ENCODE measurements at places on chromosomes 13 and 19. TPM values are rescaled to one million over a fixed set of nuclear protein-coding genes. Genes with fewer than 3 reads are reported as not detected.

- H3K27me3 ChIP-seq = peaks cover 8% of the 10 kb centered on the region
- no peaks in the 10 kb centered on the region for H3K36me3 ChIP-seq
- H3K4me3 ChIP-seq = peak overlapping the region; percentile 74
These were observed 177.5 kb downstream of the DCLK1 start for GRCh38 chr13:35953537-35954206.

- peaks cover 9% of the 10 kb centered on the region for H3K36me3 ChIP-seq
- H3K27me3 ChIP-seq = peaks cover 4% of the 10 kb centered on the region
- no peak overlapping the region for H3K27ac ChIP-seq
These were observed 484.6 kb downstream of the TSHZ3 start for GRCh38 chr19:30864391-30865215.

DNA sequence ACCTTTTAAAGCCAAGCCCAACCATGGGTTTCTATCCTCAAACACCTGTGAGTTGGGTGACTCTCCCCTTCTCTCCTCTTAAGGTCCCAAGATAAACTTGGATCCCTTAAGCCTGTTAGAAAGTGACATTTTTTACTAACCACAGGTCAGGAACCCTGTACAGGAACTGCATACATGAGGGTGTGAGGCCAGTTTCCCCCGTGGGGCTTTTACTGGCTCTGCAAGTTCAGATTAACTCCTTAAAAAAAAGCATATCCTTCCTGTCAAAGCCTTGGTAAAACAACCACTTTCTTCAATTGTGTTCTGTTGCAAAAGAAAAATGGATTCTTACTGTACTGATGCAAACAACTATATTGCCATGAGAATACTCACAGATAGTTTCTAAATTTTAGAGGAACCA, 2638.7 kb upstream of the PCDH20 start:
- no peaks in the 10 kb centered on the region for H3K4me1 ChIP-seq
- H3K27ac ChIP-seq = no peak overlapping the region
- no peaks in the 10 kb centered on the region for H3K27me3 ChIP-seq
- DNase-seq = no peak
- H3K4me3 ChIP-seq = no peak overlapping the region

DNA sequence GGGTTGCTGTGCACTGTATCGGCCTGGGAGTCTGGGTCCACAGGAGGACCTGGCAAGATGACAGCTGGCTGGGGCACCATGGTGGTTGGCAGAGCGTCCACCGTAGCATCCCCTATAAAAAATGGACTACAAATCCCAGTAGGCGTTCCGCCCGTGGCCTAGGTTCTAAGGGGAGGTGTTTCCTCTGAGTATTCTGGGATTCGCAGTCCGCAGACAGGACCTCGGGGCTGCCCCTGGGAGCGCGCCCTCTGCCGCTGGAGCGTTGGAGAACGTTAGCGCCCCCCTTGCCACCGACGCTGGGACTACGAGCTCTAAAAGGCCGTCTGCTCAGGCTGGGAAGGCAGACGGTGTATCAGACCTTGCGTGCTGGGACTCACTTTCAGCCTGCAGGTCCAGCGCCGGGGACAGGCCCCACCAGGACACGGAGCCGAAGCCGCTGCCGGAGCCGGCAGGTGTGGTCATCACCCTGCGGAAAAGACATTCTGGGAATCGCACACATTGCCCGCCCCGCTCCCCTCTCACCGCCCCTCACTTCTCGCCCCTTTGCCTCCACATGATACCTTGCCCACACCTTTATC, 372 bp downstream of the DNAAF3 start:
- no peaks in the 10 kb centered on the region for H3K36me3 ChIP-seq
- peaks cover 13% of the 10 kb centered on the region for H3K4me1 ChIP-seq
- peak; percentile 68 for DNase-seq
- peak overlapping the region; percentile 59 for H3K27ac ChIP-seq
- H3K27me3 ChIP-seq = peaks cover 9% of the 10 kb centered on the region

DNA sequence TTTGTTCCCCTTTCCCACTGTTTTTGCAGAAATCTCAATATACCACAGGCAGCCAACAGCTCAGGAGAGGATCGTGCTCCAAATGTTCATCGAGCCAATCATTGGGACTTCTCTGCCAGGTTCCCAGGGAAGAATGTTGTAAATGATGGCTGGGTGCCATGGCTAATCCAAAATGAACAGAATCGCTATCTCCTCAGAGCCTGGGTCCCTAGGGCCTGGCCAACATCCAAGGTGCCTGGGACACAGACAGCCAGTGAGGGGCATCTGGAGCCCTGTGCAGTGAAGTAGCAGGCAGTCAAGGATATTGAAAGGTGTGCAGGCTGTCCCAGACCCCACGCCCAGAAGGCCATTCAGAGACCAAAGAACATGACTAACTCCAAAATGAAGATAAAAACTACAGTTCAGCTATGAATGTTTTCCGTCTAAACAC, 37.8 kb downstream of the BRD4 start:
- H3K4me3 ChIP-seq = no peak overlapping the region
- H3K4me1 ChIP-seq = peaks cover 89% of the 10 kb centered on the region
- peaks cover 11% of the 10 kb centered on the region for H3K36me3 ChIP-seq

- H3K4me3 ChIP-seq = no peak overlapping the region
- no peak for DNase-seq
- H3K4me1 ChIP-seq = no peaks in the 10 kb centered on the region
These were observed 81.5 kb downstream of the ATP11A start for GRCh38 chr13:112771139-112771876.

GRCh38 chr13:114076329-114077090, 55.9 kb downstream of the RASA3 start:
- H3K4me3 ChIP-seq = no peak overlapping the region
- DNase-seq = no peak
- peaks cover 5% of the 10 kb centered on the region for H3K27me3 ChIP-seq
- peak overlapping the region; percentile 50 for H3K27ac ChIP-seq
- peaks cover 41% of the 10 kb centered on the region for H3K36me3 ChIP-seq

DNA sequence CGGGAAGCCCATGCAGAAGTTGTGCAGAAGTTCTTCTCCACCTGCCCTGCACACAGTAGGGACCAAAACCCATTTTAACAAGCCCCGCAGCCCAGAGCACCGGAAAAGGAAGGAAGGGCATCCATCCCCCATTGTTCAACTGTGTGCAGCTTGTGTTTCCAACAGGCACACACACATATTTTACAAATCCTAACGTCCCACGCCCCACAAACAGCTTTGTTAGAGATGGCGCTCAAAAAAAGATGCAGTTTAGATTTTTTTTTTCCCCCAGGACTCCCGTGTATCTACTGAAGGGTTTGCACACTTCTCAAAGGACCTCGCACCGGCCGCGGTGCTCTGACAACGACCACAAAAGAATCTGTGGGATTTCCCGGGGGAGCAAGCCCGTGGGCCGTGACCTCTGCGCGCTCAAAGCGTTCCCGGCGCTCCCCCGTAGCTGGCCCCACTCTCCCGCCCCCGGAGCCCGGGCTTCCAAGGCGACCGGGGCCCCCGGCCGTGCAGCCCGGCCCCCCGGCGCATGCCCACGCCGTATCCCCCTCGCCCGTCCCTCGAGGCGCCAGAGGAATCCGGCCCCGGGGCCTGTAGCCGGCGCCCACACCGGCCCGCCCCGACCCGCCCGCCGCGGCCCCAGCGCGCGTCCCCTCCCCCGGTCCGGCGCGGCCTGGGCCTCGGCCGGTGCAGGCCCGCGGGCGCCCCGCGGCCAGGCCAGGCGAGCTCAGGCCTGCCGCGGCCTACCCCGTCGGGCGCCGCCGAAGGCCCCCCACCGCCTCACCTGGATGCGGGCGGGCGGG, 523 bp downstream of the ELAVL1 start:
- peaks cover 1% of the 10 kb centered on the region for H3K27me3 ChIP-seq
- peaks cover 9% of the 10 kb centered on the region for H3K36me3 ChIP-seq
- peak; percentile 8 for DNase-seq

GRCh38 chr13:84479656-84480055, 597.4 kb upstream of the SLITRK1 start:
- H3K27ac ChIP-seq = peak overlapping the region; percentile 40
- H3K27me3 ChIP-seq = no peaks in the 10 kb centered on the region
- H3K4me1 ChIP-seq = peaks cover 32% of the 10 kb centered on the region
- no peak overlapping the region for H3K4me3 ChIP-seq

GRCh38 chr13:30868799-30869470, 37.1 kb upstream of the MEDAG start:
- H3K4me1 ChIP-seq = peaks cover 93% of the 10 kb centered on the region
- H3K27me3 ChIP-seq = no peaks in the 10 kb centered on the region
- peak overlapping the region; percentile 100 for H3K27ac ChIP-seq
- H3K4me3 ChIP-seq = peak overlapping the region; percentile 78
- H3K36me3 ChIP-seq = peaks cover 5% of the 10 kb centered on the region

DNA sequence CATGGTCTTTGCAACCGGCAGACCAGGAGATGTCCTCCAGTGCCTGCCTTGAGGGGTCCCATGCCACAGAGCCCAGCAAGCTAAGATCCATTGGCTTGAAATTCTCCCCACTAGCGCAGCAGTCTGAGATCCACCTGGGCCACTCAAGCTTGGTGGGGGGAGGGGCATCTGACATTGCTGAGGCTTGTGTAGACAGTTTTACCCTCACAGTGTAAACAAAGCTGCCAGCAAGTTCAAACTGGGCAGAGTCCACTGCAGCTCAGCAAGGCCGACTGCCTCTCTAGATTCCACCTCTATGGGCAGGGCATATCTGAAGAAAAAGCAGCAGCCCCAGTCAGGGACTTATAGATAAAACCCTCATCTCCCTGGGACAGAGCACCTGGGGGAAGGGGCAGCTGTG, 32.0 kb upstream of the ITM2B start:
- no peaks in the 10 kb centered on the region for H3K4me1 ChIP-seq
- H3K36me3 ChIP-seq = no peaks in the 10 kb centered on the region
- no peak overlapping the region for H3K27ac ChIP-seq
- DNase-seq = no peak
- peaks cover 19% of the 10 kb centered on the region for H3K27me3 ChIP-seq

DNA sequence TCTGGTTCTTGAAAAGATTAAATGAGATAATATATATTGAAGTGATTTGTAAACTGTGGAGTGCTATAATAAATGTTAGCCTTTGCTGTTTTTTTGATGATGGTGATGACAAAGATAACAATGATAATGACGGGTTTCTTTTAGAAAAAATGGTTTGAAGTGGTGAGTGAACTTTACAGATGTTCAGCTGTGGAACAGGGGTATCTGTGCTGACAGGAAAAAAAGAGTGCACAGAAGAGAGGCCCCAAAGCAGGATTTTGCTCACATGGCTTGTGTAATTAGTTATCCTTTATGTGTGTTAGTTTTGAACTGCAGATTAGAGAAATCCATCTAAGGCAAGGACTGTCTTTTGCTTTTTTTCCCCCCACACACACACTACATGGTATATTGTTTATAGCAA, 119.2 kb downstream of the CYSLTR2 start:
- H3K36me3 ChIP-seq = no peaks in the 10 kb centered on the region
- H3K4me1 ChIP-seq = peaks cover 46% of the 10 kb centered on the region
- no peak for DNase-seq
- peaks cover 19% of the 10 kb centered on the region for H3K27me3 ChIP-seq
- H3K4me3 ChIP-seq = no peak overlapping the region
- no peak overlapping the region for H3K27ac ChIP-seq

DNA sequence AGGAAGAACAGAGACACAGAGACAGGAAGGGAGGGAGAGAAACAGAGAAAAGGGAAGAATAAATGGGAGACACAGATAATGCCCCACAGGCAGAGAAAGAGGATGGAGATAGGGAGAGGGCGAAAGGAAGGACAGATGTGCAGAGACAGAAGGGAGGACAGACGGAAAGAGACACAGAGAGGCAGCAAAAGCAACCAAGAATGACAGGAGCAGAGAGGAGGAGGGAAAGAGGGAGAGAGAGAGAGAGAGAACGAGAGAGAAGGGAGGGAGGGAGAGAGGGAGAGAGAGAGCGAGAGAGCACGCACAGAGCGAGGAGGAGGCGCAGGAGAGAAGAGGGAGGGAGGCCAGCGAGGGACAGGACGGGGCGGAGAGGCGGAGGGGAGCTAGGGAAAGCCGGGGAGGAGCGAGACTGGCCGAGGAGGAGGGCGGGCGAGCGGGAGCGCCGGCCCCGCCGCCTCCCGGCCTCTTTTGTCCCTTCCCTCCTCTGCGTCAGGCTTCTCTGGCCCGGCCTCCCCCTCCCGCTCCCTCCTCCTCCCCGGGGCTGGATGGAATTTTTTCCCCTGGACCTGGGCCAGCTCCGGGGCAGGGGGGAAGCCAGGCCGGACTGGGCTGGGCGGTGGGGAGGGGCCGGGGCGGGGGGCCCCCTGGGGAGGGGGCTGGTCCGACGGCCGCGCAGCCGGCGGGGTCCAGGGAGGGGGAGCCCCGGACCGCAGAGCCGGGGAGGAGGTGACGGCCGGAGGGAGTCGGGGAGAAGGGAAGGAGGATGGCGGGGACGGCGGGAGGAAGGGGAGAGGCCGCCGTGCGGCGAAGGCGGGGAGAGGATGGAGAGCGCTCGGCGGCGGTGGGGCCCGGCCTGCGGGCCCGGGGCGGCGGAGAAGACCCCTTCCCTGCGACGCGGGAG, 4.2 kb upstream of the SPACA6 start:
- peaks cover 5% of the 10 kb centered on the region for H3K27me3 ChIP-seq
- peaks cover 10% of the 10 kb centered on the region for H3K36me3 ChIP-seq
- H3K4me3 ChIP-seq = peak overlapping the region; percentile 96

DNA sequence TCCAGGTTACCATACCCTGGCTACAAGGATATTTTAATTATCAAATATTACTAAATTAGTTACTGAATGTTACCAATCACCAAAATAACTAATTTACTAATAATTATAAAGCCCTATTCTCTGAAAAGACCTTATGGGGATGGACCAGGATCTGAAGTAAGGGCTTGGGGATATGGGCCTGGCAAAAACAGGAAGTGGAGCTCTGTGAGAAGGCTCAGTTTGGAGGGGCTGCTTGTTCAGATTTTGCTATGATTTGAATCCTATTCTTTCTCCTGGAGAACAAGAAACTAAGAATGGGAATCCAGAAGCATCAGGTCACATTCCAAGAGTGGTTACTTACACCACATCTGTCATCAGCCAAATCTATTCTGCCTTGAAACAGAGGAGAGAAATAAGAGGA, 148.1 kb downstream of the DNAJC15 start:
- H3K4me1 ChIP-seq = no peaks in the 10 kb centered on the region
- H3K27ac ChIP-seq = no peak overlapping the region
- H3K4me3 ChIP-seq = no peak overlapping the region
- no peaks in the 10 kb centered on the region for H3K36me3 ChIP-seq

GRCh38 chr19:18208098-18208951, 4.5 kb upstream of the RAB3A start:
- peak overlapping the region; percentile 68 for H3K4me3 ChIP-seq
- H3K36me3 ChIP-seq = no peaks in the 10 kb centered on the region
- peak; percentile 74 for DNase-seq
- H3K27ac ChIP-seq = peak overlapping the region; percentile 67

GRCh38 chr19:9916719-9917118, 19.6 kb downstream of the OLFM2 start:
- no peak overlapping the region for H3K4me3 ChIP-seq
- DNase-seq = no peak
- H3K27ac ChIP-seq = no peak overlapping the region
- peaks cover 18% of the 10 kb centered on the region for H3K4me1 ChIP-seq
- peaks cover 17% of the 10 kb centered on the region for H3K27me3 ChIP-seq
- no peaks in the 10 kb centered on the region for H3K36me3 ChIP-seq

- H3K27me3 ChIP-seq = peaks cover 6% of the 10 kb centered on the region
- no peak for DNase-seq
- no peak overlapping the region for H3K27ac ChIP-seq
- peaks cover 25% of the 10 kb centered on the region for H3K4me1 ChIP-seq
- no peaks in the 10 kb centered on the region for H3K36me3 ChIP-seq
These were observed 2.7 kb upstream of the MIDN start for GRCh38 chr19:1245494-1246264.

The UBE2L5 gene
- not detected for total RNA-seq

The CADM4 gene
- total RNA-seq = 0.55 TPM

The MATK gene
- total RNA-seq = not detected

The KLK7 gene
- total RNA-seq = not detected

The GGN gene
- total RNA-seq = 2.0 TPM

The ALOX5AP gene
- total RNA-seq = not detected

The C19orf85 gene
- not detected for total RNA-seq

The HRC gene
- total RNA-seq = not detected

The CEACAM8 gene
- not detected for total RNA-seq

The PEPD gene
- 63.3 TPM for total RNA-seq

The SHD gene
- not detected for total RNA-seq

The FUT1 gene
- total RNA-seq = 0.06 TPM

The GRIN2D gene
- total RNA-seq = 4.0 TPM

The PLPPR3 gene
- total RNA-seq = not detected

The SUPT5H gene
- 129 TPM for total RNA-seq

The TTC9B gene
- total RNA-seq = not detected

Data from HFFc6 (cell line).